AG04450 (cell line): ENCODE measurements at places on chromosomes 4 and X.

GRCh38 chr4:71261001-71261400 lies 77.8 kb upstream of the SLC4A4 start:
- no peak for DNase-seq

DNA sequence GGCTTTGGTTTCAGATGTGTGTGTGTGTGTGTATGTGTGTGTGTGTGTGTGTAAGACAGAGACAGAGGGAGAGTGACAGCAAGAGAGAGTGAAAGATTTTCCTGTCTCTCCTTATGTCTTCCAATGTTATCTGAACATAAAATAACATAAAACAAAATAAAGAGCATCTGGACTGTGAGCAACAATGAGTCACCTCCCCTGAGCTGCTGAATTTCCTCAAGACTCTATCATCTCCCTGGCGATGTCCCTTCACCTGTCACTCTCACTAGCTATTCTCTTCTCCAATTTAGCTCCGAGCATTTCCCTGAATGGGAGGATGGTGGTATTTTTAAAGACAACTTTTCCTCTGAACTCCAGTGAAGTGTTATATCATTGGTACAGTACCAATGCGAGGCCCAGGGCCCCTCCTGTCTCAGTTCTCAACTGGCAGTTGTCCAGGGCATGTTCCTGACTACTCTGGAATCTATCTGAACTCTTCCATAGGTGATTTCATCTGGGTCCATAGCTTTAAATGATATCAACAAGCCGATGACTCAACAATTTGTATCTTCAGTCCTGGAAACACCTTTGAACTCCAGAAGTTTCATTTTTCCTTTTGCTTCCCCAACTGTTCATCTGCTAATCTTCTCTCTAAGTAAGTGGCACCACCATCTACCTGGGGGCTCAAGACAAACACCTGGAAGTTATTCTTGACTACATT lies 195.0 kb upstream of the CLNK start:
- DNase-seq = no peak

DNA sequence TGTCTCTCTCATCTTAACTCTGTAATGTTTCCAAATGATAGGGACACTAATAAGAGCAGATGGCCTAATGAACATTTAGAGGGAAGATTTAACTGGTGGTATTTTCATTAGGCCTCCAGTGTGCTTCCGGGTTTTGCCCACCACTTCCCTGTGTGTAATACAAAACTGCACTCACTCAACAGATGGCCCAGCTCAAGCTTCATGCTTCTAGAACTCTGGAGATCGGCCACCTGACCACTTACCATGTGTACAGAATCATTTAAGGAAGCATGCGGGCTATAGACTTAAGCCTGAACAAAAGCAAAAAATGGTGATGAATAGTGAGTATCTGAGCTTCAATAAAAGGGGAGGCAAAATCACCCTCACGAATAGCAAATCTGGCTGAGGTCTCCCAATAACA lies 89.3 kb downstream of the SH2D1A start:
- DNase-seq = no peak

- no peak for DNase-seq
These were observed 127.0 kb downstream of the STOX2 start for GRCh38 chr4:184032091-184032490.

DNA sequence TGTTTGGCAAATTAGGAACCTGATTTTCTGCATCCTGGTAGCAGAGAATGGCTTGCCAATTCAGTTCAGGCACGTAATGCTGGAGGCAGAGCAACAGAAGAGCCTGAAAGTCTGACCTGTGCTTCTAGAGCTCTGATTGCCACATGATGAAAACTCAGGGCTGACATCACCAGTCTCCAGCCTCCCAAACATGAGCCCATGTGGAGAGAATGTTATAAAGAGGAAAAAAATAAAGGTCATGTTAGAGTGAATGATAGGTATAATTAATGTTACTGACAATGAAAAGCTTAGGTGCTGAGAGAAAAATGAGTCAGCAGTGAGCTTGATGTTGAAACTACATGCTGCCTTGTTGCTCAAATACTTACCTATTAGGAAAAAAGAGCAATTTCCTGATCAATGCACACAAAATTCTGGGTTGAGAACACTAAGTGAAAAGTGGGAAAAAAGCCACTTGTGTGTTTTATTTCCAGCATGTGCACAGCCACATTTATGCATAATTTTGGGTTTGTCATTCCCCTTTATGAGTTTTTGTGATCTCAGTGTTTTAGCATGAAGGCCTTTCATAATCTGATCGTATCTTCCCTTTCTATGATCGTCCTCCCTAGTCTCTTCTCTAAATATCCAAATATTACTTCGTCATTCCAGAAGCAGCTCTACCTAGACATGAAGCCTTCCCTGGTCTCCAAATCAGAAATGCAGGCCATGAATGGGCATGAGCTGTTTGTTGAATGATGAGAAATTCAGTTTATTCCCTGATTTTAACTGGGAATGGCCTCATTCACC lies 113.3 kb upstream of the CPEB2 start:
- DNase-seq = no peak

DNA sequence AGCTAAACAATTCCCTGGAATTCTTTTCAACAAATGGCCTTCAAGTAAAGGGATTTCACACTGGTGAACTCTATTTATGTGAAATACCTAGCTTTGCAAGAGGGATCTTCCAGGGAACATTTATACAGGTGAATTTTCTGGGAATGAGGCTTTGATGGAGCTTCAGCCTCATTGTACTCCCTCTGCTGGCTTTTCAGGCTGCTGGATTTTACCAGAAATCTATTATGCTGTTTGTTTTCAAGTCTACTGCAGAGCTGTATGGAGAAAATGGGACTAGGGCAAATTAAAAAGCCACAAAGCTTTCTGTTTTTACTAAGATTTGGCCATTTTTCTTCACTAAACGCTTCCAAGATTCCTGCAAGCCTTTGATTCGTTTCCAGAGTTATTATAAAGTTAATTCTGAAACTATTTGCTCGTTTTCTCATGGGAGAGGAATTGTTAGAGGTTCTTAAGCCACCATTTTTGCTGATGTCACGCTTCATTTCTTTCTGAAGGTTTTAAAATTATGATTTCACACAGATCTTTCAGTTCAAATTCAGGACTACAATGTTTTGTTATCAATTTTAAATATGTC lies 31.6 kb downstream of the KDM6A start:
- DNase-seq = no peak

- no peak for DNase-seq
These were observed 41.8 kb downstream of the CLCN3 start for GRCh38 chr4:169662206-169662605.

DNA sequence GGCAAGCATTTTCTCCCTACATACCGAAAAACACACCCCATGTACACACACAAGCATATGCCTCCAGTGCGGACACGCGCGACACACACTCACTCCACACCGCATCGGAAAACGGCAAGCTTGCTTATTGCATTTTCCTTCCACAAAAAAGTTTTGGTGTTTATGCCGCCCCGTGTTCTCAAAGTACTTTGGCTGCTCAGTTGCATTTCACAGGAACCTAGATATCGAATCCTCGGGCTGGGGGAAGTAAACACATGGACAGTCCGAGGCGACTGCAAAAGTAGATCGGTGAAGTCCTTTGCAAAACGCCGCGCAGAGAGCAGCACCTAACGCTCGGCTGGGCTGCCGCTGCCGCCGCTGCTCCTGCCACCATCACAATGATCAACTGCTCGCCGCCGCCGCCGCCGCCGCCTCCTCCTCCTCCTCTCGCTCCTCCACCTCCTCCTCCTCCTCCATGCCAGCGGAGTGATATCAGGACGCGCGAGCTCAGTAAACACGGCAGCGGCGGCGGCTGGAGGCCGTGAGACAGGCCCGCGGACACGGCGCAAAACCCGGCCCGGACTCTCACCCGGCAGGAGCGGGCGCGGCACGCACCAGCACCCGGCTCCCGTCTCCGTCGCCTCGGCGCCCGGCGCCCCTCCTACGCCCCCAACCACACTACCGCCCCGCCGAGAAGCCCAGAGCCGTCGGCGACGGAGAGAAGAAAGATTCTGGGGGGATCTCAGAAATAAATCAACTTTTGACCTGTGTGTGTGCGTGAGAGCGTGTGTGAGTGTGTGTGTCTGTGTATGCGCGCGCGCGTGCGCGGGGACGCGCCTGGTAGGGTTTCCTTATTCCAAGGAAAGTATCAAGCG lies at the start of gene MAML3:
Gene MAML3 (minus strand): TSS at position 467 of the 854 bp plus-strand sequence. CDS start 857 bp downstream, outside the sequence.
- peak; percentile 91 for DNase-seq

DNA sequence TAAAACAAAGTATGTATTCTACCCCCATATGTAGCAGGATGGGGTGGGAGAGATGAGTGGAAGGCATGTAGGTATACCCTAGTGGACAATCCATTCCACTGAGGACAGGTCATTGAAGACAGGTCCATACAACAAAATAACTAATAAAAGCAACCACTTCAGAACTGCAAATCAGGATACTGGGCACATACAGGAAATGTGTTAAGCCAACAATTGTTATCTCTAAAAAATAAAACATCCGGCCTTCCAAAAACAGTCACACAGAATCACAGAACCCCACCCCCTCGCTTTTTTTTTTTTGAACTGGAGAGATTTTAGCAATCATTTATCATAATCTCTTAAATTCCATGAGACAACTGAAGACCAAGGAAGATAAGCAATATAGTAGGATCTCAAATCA lies 112.9 kb downstream of the FRYL start:
- no peak for DNase-seq

GRCh38 chr4:104022226-104022625 lies 302.4 kb upstream of the TACR3 start:
- no peak for DNase-seq
